ENCODE measurements at places on chromosomes 13 and 19.

DNA sequence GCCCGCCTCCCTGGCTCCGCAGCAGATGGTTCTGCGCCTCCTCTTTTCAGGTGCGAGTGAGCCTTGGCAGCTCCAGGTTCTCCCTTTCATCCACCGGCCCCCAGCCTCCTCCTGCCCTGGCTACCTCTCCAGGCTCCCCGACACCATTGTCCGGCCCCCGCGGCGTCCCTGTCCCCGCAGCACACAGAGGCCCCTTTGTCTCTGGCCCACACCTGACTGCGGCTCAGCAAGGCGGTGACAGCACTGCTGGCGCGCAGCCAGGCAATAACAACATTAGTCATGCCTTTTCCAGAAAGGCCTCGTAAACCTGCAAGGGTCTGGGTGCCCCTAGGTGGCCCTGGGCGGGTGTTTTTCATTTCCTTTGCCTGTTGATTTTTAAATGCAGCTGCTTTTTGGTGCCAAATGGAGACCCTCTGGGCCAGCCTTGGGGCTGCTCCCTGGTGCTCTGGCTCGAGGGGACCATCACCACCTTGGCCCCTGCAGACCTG is 73.2 kb upstream of the MEDAG start:
- peak; percentile 69 for DNase-seq

DNA sequence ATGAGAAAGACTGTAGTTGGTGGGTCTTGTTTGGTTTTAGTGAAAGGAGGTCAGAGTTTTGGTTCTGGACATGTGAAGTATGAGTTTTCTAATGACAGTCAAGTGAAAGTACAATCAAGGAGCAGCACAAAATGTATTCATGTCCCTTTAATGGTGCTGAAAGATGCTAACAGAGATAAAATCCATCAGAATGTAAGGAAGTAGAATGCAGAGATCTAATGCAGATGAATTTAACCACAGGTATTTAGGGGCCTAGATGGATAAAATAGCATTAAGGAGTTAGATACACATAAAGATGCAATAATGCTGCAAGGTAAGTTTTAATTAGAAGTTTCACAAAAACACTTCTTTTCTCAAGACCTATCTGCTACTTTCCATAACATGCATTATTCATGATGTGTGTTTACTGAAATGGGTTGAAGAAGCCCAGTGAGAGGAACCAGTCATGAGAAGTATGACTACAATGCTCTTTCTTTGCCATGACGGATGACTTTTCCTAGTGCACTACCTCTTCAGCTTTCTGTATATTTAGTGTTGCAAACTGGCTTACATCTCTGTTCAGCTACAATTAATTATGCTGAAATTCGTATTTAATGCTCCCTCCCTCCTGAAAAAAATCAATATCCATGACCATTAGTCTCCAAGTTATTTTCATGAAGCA is 222.9 kb upstream of the HTR2A start:
- DNase-seq, result no peak

DNA sequence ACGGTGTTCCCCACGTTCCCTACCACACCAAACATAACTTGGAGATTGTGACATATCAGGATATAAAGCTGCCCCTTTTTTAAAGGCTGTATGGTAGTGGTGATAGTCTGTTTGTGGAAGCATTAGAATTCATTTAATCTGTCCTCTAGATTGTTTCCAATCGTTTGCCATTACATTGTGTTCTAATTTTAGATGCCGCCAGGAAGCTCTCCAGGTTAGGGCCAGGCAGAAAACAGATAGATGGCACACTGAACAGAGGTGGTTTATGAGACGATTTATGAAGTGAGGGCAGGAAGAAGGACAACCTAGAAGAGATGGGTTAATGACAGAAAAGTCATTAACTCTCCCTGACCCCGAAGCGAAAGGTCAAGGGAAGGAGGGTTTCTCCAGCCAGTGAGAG is 30.0 kb downstream of the ARHGEF7 start:
- no peak for DNase-seq

GRCh38 chr19:48419158-48419920 is 25.9 kb downstream of the GRIN2D start:
- peak; percentile 89 for DNase-seq

- no peak for DNase-seq
These were observed 23.0 kb downstream of the COL4A1 start for GRCh38 chr13:110283736-110284517.

- peak; percentile 76 for DNase-seq
These were observed 2.7 kb downstream of the PRKACA start for GRCh38 chr19:14114854-14115253.

GRCh38 chr19:30924069-30924636 is 425.1 kb downstream of the TSHZ3 start:
- no peak for DNase-seq
